Esophagus muscularis mucosa (tissue), 4 donors: ENCODE measurements at places on chromosomes 16 and 17.

DNA sequence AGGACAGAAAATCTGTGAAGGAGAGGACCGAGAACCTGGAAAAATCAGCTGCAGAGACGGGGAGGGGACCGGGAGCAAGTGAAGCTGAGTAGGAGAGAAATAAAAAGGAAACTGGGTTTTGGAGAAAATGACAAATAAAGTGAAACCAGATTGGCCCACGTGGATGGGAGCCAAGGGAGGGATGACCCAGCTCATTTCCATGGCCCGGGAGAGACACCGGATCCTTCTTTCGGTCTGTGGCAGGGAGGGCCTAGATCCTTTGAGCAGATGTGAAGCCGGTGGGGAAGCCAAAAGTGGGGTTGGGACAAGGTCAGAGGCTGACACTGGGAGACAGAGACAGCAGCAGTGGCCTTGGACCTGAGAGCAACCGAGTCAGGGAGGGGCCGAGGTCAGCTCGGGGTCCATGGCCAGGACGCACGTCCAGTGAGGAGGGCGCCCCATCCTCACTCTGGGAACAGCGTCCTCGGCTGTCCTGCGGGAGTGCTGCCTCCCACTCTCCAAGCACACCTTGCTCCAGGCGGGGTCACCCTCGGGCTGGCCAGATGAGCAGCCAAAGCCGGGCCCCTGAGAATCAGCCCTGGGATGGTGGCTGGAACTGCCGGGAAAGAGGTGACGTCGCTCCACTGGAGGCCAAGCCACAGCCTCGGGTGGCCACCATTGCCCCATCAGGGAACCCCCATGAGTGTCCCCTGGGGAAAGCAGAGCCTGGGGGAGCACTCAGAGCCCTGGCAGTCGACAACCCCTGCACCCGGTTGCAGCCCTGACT lies 50.8 kb upstream of the CDR2 start:
- no peak for DNase-seq

DNA sequence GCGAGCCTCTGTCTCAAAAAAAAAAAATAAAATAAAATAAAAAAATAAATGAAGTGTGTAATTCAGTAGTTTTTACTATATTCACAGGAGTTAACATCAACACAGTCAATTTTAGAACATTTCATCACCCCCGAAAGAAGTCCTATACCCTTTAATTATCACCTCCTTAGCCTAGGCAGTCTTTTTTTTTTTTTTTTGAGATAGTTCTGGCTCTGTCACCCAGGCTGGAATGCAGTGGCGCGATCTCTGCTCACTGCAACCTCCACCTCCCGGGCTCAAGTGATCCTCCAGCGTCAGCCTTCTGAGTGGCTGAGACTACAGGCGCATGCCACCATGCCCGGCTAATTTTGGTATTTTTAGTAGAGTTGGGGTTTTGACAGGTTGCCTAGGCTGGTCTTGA lies 150.7 kb downstream of the SNX29 start:
- DNase-seq, result no peak

GRCh38 chr16:31229501-31229900 lies 12.6 kb upstream of the PYDC1 start:
- DNase-seq, result no peak

GRCh38 chr16:51509336-51509735 lies 358.3 kb upstream of the SALL1 start:
- DNase-seq, result no peak
